ENCODE measurements at places on chromosomes 2 and 18. TPM values are rescaled to one million over a fixed set of nuclear protein-coding genes. Genes with fewer than 3 reads are reported as not detected.

Gene RGPD4
- not detected for total RNA-seq

Gene ZNF2
- total RNA-seq: 3.7 TPM

Gene IL1F10
- not detected for total RNA-seq

Gene TANC1
- total RNA-seq: 10.6 TPM

Gene FAM237A
- not detected for total RNA-seq

Gene GAREM1
- total RNA-seq: 2.2 TPM

Gene HTR2B
- 0.07 TPM for total RNA-seq

Gene MPP4
- 0.08 TPM for total RNA-seq

Gene LYG1
- total RNA-seq: 1.6 TPM

Gene AGXT
- total RNA-seq: not detected

Gene MLPH
- total RNA-seq: 256 TPM

Gene TUBB6
- 190 TPM for total RNA-seq

Gene UGT1A8
- total RNA-seq: not detected
